ENCODE measurements at places on chromosomes 3 and 15.

GRCh38 chr3:127483902-127484591, 106.5 kb downstream of the TPRA1 start:
- DNase-seq, result peak; percentile 71

DNA sequence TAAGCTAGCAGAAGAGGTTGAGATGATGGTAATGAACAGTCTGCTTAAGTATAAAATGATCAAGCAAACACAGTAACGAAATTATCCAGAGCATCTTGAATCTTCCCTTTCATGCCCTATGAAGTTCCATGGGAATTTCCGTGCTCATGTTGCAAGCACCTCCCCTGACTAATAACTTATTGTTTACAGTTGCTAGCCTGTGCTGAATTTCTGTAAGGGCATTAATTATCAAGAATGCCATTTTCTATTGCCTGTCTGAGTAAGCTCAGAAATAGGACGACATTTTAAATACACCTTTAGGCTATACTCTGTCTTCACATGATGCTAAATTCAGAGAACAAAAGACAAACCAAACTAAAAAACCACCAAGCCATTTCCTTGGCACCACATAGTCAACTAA, 257.5 kb upstream of the LRTM1 start:
- no peak for DNase-seq

DNA sequence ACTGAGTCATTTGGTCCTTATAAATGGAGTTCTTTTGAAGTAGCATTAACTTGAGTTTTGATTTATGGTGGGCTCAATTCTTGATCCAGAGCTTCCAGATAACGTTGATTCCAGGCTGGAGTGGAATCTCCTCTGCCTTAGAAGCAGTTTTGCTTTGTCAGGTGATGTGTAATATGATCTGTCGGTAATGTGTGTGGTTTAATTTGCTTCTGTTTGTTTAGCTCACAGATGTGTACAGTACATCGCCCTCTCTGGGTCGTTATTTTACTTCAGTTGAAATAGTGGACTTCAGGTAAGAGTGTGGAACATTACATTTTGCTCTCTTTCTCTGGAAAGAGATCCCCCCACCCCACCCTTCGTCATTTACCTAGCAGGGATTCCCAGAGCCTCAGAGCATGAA, 23.1 kb downstream of the C3orf52 start:
- DNase-seq, result no peak

DNA sequence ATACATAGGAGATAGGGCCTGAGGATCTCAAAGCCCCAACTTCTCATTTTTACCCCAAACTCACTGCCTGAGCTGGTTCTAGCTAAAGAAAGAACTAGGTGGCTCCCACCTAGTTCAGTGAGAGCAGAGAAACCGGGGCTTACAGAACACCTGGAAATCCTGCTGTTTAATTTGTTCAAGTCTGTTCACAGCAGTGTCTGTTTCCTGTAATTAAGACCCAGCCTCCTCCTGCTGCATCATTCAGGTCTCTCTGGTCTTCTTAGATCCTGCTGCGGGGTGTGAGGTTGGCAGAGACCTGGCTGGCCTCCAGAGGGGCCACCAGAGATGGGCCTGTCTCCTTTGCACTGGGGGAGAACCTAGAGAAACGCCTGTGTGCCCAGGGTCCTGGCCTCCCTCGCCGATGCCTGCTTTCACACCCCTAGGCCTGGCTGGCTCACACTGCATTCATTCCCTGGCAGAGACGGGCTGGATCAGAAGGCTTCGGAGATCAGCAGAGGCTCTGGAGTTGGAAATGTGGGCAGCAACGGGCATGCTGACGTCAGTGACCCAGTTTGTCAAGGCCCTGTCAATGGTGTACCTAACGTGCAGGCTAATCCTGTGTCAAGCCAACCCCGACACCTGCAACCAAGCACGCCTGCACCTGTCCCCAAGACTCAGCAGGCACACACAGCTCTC, 4.9 kb upstream of the CHRNA3 start:
- DNase-seq, result no peak

GRCh38 chr3:1068985-1069384, 23.8 kb upstream of the CNTN6 start:
- no peak for DNase-seq

DNA sequence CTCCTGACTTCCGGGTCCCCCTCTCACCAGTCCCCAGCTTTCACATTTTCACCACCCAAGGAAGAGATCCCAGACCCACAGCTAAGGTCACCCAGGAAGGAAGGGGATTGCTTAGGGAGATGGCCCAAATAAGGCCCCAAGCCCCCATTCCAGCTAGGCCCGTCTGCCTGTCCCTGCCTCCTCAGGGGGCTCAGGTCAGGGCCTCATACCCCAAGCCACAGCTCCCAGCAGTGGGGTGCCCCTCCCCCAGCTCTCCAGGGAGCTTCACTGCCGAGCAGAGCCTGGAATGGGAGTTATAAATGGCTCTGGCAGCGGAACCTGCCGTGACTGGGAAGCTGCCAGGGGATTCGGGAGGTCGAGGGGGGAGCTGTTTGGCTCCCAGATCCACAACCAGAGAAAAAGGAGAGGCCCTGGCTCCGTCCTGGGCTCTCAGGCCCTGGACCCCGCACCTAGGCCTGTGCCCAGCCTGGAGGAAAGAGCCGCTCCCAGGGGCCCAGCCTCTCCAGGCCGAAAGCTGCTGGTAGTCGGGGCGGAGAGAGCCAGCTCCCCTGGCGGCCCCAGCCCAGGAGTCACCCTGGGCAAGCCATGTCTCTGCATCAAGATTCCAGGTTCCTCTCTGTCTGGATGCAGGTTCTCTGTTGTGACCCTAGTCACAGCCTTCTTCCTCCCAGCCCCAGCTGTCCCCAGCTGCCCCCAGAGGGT, 550 bp downstream of the CCDC9B start:
- DNase-seq, result no peak

DNA sequence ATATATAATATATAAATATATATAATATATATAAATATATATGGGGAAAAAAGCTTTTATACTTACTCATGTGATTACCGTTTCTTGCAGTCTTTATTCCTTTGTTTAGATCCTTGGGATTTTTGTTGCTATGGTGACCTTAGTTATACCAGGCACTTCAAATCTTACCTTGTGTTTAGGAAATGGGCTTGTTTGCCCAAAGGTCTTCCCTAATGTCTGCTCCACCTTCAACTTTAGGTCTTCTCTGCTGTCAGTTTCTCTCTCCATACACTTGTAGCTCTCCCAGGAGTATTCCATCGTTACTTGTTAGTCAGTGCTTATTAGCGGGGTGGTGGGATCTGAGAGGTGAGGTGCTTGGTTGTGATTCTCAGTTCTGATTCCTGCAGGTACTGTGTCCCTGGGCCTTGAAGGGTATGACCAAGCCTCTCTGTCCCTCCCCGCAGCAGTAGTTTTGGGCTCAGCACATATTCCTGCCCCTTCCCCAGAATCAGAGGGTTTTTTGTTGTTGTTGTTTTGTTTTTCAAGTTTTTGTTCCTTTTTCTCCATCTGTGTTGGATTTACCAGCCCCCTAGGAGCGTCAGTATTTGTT, 9.6 kb upstream of the LAMP3 start:
- no peak for DNase-seq

DNA sequence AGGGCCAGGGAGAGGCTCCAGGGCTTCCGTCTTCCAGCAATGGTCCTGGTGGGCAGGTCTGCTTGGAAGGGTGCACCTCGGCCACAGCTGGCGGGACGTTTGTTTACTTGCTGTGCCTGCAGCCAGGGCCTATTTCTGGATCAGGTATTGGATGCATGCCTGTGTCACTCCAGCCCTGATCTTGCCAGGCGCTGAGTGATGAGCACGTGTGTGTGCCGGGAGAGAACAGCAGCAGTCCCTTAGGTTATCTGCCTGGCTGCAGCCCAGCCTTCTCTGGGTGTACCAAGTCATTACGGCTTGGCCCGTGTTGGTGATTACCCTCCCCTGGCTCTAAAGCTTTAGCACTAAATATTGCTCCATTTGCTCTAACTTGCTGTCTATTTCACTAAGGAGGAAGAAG, 14.9 kb downstream of the CCDC32 start:
- DNase-seq, result no peak

DNA sequence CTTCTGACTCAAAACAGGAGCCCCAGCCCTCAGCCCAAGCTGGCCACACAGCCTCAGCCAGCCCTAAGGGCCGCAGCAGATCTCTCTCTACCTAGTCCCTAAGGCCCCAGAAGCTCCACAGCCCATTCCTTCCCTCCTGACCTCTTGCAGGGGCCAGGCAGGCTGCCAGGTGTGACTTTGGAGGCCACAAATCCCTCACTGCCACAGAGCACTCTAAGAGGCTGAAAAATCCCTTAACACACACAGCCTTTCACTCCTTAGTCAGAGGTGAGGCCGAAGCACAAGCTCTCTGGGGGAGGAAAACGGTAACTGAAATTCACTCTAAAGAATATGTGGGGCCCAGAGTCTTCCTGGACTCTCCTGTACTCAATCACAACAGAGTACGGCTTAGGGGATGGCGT, 23.3 kb downstream of the LRRC2 start:
- no peak for DNase-seq

DNA sequence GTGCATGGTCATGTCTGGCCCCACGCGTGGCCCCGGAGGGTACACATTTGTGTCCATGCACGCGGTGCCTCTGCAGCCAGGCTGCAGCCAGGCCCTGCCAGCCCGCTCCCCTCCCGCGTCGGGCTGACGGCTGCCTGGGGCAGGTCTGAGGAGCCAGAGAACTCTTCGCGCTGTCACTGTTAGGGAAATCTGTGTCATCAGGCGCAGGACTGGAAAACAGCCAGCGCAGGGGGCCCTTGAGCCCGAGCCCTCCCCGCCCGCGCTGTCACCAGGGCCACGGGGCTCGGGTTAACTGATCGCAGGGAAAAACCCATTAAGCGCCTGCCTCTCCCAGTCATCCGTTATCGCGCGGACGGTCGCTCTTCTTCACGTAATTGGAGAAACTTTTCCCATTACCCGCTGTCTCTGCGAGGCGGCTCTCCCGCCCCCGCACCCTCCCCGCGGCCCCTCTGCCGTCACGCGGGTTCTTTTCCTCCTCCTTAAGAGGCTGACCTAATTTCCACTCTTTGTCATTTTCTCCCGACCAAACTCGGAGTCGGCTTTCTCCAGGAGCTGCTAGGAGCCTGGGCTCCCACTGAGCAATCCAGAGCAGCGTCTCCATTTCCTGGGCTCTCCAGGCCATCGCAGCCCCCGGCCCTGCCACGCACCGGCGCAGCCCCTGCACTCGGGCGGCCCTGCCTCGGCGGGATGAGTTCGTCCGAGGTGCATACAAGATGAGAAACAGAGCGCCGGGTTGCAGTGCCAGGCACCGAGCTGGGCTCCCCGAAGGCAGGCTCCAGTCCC, 57.5 kb upstream of the PRR23E start:
- no peak for DNase-seq

- DNase-seq, result no peak
Observed at GRCh38 chr15:52787123-52787503, 3.0 kb downstream of the ONECUT1 start.

- no peak for DNase-seq
Observed at GRCh38 chr15:40337597-40337996, 3.1 kb downstream of the CCDC9B start.

- DNase-seq, result no peak
Observed at GRCh38 chr15:100338971-100339444, 2.8 kb downstream of the ADAMTS17 start.

GRCh38 chr3:40971191-40972168, 227.8 kb upstream of the CTNNB1 start:
- peak; percentile 75 for DNase-seq

GRCh38 chr3:129626744-129627349, 20.4 kb upstream of the PLXND1 start:
- DNase-seq, result peak; percentile 97

- DNase-seq, result no peak
Observed at GRCh38 chr3:71271596-71271995, 311.9 kb downstream of the FOXP1 start.

- no peak for DNase-seq
Observed at GRCh38 chr3:107218864-107219269, 158.4 kb upstream of the CCDC54 start.

GRCh38 chr3:198019115-198019514, 59.1 kb downstream of the LMLN start:
- no peak for DNase-seq

DNA sequence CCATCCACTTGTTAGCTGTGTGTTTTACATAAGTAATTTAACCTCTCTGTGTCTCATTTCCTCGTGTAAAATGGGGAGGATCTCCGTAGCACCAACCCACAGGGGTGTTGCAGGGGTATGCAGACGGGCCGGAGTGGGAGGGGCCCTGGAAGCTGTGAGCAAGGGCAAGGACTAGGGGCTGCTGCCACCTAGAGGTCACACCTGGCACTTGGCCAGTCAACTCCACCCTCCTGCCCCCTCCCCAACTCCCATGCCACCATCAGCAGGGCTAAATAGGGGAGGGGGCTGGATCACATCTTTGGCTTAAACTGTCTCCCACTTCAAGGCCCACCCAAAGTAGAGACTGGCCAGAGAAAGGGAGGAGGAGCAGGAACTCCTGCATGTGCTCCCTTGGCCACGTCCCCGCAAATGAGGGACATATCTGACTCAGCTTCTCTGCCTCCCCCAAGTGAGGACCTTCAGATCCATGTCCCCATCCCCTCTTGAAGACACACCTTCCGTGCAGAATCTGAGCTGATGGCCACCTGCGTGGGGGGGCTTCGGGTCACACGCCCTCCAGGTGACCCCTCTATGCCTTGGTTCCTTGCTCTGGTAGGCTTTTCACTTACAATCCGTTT, 2.6 kb downstream of the CCDC9B start:
- DNase-seq, result peak; percentile 91

DNA sequence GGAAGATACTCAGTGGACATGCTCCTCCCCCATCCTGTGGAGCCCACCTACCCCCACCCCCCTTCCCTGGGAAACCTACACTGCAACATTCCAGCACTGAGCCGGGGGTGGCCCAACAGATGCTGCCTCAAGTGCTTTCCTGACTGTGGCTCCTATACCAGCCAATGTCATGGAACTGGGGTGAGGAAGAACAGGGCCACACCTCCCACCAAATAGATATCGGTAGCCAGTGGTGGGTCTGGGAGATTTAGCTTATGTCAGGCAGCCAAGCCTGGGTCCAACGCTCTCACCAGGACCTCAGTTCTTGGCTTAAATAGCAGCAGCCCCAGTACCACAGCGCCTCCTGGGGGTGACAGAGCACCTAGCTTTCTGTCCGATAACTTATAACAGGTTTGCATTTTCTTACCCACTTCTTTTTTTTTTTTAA, 30.3 kb downstream of the CDC25A start:
- no peak for DNase-seq

GRCh38 chr3:39435006-39435748, 28.7 kb downstream of the RPSA start:
- no peak for DNase-seq

GRCh38 chr3:151281671-151282324, 3.5 kb upstream of the P2RY14 start:
- no peak for DNase-seq

DNA sequence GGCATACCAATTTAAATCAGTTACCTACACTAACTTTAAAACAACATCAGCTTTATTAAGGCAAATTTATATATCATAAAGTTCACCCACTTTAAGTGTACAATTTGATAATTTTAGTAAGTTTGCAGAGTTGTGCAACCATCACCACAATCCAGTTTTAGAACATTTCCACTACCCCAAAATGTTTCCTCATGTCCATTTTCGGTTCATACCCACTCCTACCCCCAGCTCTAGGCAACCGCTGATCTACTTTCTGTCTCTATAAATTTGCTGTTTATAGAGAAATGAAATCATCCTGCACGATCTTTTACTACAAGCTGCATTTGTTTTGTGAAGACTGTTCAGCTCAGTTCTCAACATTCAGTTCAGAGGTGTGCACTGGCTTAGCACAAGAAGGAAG, 31.5 kb upstream of the FAM81A start:
- DNase-seq, result peak; percentile 31

All from GM10248 (cell line).